Neural crest cell (in vitro differentiated cells): ENCODE measurements at places on chromosomes 4 and X.

- H3K36me3 ChIP-seq = peaks cover 12% of the 10 kb centered on the region
- no peak overlapping the region for H3K27ac ChIP-seq
- H3K27me3 ChIP-seq = no peaks in the 10 kb centered on the region
- peaks cover 9% of the 10 kb centered on the region for H3K4me1 ChIP-seq
These were observed 39.8 kb upstream of the TADA2B start for GRCh38 chr4:7003176-7003878.

DNA sequence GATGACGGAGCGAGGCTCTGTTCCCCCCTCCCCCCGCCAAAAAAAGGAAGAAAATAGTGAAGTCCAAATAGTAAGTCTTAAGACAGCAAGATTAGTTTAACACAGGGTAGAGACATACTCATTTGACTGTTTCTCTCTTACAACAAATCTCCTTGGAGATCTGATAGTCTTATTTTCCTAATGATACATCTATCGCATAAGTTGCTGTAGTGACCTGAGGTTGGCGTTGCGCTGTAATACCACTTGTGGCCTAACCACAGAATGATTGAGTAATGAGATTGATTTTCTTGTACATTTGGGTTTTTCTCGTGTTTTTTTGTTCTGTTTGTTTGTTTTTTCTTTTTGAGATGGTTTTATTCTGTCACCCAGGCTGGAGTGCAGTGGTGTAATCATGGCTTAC lies 27.2 kb downstream of the OCIAD1 start:
- no peak overlapping the region for H3K27ac ChIP-seq
- peaks cover 16% of the 10 kb centered on the region for H3K36me3 ChIP-seq
- no peaks in the 10 kb centered on the region for H3K4me1 ChIP-seq
- no peaks in the 10 kb centered on the region for H3K27me3 ChIP-seq

DNA sequence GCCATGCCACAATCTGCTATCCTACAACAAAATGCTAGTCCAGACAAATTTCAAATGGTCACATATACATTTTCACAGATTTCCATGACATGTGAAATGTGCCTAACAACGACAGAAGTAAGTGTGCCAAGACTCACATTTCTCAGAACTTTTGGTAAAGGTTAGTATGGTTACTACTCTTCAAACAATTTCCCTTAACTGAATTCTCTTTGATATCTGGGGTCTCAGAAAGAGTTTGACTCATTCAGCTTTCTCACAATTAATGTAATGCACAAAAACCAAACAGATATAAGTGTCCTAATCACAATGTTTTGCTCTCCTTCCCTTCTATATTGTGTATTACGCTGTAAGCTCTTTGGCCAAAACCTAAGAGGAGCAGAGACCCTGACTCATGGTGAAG lies 122.4 kb upstream of the LEF1 start:
- H3K27ac ChIP-seq = no peak overlapping the region
- H3K36me3 ChIP-seq = no peaks in the 10 kb centered on the region
- H3K4me1 ChIP-seq = no peaks in the 10 kb centered on the region
- no peak for DNase-seq

DNA sequence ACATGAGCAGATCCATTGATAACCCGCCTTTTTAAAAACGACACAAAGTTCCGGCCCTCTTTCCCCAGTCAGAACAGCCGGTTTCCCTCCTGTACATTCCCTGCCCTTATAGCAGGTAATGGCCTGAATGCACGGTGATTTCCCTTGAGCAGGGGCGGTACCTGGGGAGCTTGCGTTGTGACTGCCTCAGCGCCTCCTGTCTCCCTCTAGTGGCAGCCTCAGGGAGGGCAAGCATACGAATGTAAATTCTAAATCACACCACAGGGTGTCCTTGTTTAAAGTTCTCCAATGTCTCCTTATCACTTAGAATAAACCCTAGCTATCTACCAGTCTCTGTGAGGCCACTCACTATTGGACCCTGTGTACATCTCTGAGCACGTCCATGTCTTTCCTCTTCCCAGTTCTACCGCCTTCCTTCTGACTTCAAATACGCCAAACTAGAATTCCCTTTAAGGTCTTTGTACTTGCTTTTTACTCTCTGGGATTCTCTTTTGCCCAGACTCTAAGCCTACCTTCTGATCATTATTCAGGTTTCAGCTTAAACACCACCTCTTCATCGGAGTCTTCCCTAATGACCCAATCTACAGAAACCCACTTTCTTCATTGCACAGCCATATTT lies 18.4 kb upstream of the LDB2 start:
- H3K36me3 ChIP-seq = peaks cover 4% of the 10 kb centered on the region
- H3K4me1 ChIP-seq = peaks cover 5% of the 10 kb centered on the region
- no peak overlapping the region for H3K4me3 ChIP-seq
- no peaks in the 10 kb centered on the region for H3K27me3 ChIP-seq

GRCh38 chr4:121164291-121164690 lies at the start of gene TNIP3:
TSS of gene TNIP3 (minus strand) at chr4:121164321. CDS start at chr4:121164125, 196 bp downstream.
- no peak for DNase-seq
- no peak within 1 kb of the TSS for H3K27ac ChIP-seq
- H3K4me3 ChIP-seq = no peak within 1 kb of the TSS
- no peaks in the 10 kb centered on the region for H3K36me3 ChIP-seq
